Glomerular endothelial cell (primary cell): ENCODE measurements at places on chromosomes 6 and 20. TPM values are rescaled to one million over a fixed set of nuclear protein-coding genes. Genes with fewer than 3 reads are reported as not detected.

NRM gene
- 8.8 and 10.8 TPM in 2 replicates for total RNA-seq

BEND6 gene
- total RNA-seq = 0.53 TPM in 2 replicates

PI3 gene
- total RNA-seq = not detected in 2 replicates

HLA-DRB5 gene
- 0.70 TPM in 1 of 2 replicates, not detected in the other for total RNA-seq

FAM83B gene
- total RNA-seq = 0.29 TPM in 2 replicates

C4B gene
- total RNA-seq = 1.1 and 1.3 TPM in 2 replicates

FAXC gene
- 0.82 and 2.5 TPM in 2 replicates for total RNA-seq

CEBPB gene
- total RNA-seq = 19.0 and 19.6 TPM in 2 replicates

TTBK1 gene
- 0.06 TPM in 1 of 2 replicates, not detected in the other for total RNA-seq

TMC2 gene
- total RNA-seq = not detected in 2 replicates

GSTA2 gene
- not detected in 2 replicates for total RNA-seq

YTHDF1 gene
- 27.8 and 44.0 TPM in 2 replicates for total RNA-seq

CLIC5 gene
- total RNA-seq = 0.05 and 0.12 TPM in 2 replicates

UST gene
- 2.0 and 21.0 TPM in 2 replicates for total RNA-seq

C6orf141 gene
- total RNA-seq = 17.9 and 28.1 TPM in 2 replicates

RPP21 gene
- total RNA-seq = 46.8 and 60.3 TPM in 2 replicates

PCK1 gene
- not detected in 2 replicates for total RNA-seq

MAN1A1 gene
- total RNA-seq = 35.4 and 48.1 TPM in 2 replicates

LST1 gene
- 0.87 and 0.99 TPM in 2 replicates for total RNA-seq

PAK5 gene
- total RNA-seq = not detected in 2 replicates

HLA-DPA1 gene
- 7.3 and 12.8 TPM in 2 replicates for total RNA-seq

PRL gene
- total RNA-seq = not detected in 2 replicates

LY86 gene
- total RNA-seq = not detected in 2 replicates

KCNG1 gene
- total RNA-seq = 11.5 and 23.2 TPM in 2 replicates

ADGRF1 gene
- 0.82 TPM in 1 of 2 replicates, not detected in the other for total RNA-seq

C20orf141 gene
- not detected in 2 replicates for total RNA-seq

HLA-DQA1 gene
- not detected in 2 replicates for total RNA-seq

AGER gene
- 0.19 and 6.1 TPM in 2 replicates for total RNA-seq

TCF19 gene
- 9.7 and 10.0 TPM in 2 replicates for total RNA-seq

CFB gene
- total RNA-seq = 0.53 and 2.3 TPM in 2 replicates

CRISP2 gene
- not detected in 2 replicates for total RNA-seq

SLC16A10 gene
- 0.29 TPM in 1 of 2 replicates, not detected in the other for total RNA-seq
